ELF-1 (cell line): ENCODE measurements at places on chromosomes 16 and 17.

DNA sequence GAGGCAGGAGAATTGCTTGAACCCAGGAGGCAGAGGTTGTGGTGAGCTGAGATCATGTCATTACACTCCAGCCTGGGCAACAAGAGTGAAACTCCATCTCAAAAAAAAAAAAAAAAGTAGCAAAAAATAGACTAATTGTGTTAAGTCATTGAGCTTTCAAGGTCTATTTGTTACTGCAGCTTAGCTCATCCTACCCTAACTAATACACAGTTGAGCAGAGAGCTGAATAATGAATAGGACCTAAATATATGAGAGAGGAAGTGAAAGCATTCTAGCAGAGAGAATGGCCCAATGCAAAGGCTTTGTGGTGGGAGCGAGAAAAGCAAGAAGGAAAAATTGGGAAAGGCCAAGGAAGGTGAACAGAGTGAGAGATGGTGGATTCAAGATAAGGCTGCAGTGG is 128.3 kb downstream of the AXIN2 start:
- DNase-seq = no peak

- no peak for DNase-seq
Measured at GRCh38 chr17:64120159-64120810, 9.7 kb downstream of the ERN1 start.

GRCh38 chr17:38536661-38537060 is 69.1 kb downstream of the SRCIN1 start:
- no peak for DNase-seq

- DNase-seq = no peak
Measured at GRCh38 chr17:35144840-35145239, 2.7 kb upstream of the NLE1 start.

DNA sequence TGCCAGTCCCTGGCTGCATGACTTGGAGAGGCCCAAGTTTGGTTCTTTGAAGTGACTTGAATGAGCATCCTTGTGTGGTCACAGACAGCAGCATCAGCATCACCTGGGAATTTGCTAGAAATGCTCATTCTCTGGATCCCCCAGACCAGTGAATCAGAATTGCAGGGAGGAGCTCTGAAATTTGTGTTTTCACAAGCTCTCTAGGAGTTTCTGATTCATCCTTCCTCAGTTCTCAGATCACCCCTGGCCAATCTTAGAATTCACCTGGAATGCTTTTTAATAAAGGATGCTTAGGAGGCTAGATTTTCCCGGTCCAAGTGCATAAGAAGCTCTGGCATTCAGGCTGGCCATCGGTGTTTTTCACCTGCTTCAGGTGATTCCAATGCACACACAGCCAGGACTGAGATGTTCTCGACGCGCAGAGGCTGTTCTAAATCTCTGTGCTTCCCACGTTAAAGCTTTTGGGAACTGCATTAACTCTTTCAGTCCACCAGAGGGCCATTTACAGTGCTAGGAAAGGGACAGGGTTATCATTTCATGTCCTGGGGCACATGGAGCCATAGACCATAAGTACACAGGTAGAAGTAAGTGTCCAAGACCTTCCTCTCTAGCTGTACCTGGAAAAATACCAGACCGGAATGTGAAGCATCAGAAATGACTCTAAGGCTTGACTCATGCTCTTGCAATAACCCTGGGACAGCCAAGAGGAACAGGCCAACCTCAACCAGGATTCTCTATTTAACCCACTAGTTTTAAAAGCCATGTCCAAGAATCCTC is 85.7 kb upstream of the XYLT1 start:
- DNase-seq = peak; percentile 43

- DNase-seq = peak; percentile 81
Measured at GRCh38 chr17:36901506-36901905, 35.8 kb upstream of the LHX1 start.

DNA sequence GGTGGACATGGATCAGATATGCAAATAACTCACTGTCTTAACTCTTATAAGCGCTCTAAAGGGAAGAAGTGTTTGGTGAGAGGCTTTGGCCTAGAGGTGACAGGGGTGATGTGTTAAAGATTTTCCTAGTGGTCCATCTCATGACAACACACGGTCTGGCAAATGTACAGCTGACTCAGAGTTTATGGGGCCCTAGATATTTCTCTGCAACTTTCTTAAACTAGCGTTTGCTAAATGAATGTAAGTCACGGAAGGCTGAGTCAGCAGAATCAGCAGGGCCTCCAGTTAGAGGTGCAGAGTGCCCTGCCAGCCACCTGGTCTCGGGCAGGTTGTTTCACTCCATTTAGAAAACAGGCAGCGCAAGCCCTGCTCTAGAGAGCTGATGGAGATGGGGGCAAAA is 40.1 kb downstream of the CLEC16A start:
- DNase-seq = no peak

- peak; percentile 70 for DNase-seq
Measured at GRCh38 chr16:23296994-23297393, 5.1 kb upstream of the SCNN1B start.

GRCh38 chr16:22300427-22301071 is 3.3 kb downstream of the POLR3E start:
- DNase-seq = peak; percentile 58

GRCh38 chr16:78225919-78226318 is 126.5 kb downstream of the WWOX start:
- no peak for DNase-seq

GRCh38 chr16:7381671-7382070 is 49.0 kb downstream of the RBFOX1 start:
- no peak for DNase-seq

GRCh38 chr17:36980280-36980761 is 31.6 kb downstream of the AATF start:
- no peak for DNase-seq

- DNase-seq = no peak
Measured at GRCh38 chr17:77881545-77881944, 77.0 kb upstream of the TNRC6C start.

DNA sequence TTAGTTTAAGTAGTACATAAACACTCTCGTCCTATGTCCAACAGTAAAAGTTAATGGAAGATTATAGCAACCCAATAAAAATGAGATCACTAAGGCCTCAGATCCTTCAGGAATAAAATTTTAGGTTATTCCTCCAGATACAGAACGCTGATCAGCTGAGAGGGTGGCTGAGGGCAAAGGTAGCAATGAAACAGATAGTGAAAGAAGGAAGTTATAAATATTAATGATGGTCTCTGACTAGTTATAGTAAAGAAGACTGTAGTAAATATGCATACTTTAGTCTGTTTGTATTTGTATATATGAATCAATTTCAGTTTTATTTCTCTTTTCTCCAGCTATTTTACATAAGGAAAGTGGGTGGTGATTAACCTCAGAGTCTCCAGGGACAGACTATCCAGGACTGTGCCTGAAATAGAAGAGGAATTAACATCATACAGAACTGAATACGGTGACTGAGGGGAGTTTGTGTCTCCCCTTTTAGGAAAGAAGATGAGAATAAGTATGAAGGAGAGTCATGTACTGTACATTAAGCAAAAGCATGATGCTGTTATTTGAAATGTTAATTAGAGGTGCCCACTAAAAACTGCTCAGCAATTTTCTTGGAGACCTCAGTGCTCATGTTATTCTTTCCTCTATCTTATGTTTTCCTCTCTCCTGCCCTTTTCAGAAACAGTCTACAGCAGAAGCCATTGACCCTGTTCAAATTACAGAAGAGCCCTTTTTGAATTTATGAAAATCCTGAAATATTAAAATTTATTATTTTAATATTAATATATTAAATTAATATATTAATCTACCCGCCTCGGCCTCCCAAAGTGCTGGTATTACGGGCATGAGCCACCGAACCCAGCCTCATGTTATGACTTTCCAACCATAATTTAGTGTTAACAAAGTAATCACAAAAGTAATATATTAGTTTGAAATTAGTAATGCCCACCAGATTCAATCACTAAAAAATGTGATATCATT is 36.5 kb upstream of the DHRS7B start:
- no peak for DNase-seq

- DNase-seq = peak; percentile 71
Measured at GRCh38 chr16:2715519-2715918, 4.5 kb downstream of the PRSS27 start.

- DNase-seq = peak; percentile 64
Measured at GRCh38 chr17:16873174-16874035, 98.5 kb downstream of the TNFRSF13B start.

GRCh38 chr17:9874722-9875121 is 30.3 kb downstream of the RCVRN start:
- DNase-seq = no peak

DNA sequence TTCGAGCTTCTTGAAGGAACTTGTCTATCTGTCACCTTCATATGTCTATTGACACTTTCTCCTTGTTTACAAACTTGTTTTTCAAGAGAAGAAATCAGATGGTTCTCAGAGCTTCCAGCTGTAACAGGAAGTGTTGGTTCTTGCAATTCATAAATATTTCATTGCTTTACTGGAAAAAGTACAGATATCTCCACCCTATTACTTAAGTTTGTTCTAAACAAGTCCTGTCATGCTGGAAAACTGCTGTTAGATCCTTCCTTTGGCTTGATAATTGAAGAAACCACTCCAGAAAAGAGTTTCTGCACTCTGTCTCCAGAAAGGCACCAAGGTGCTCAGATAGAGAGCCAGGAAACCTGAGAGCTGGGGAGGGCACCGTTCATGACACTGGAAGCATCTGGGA is 181.6 kb downstream of the DNAH9 start:
- no peak for DNase-seq
